ENCODE measurements at places on chromosomes 4 and X.

DNA sequence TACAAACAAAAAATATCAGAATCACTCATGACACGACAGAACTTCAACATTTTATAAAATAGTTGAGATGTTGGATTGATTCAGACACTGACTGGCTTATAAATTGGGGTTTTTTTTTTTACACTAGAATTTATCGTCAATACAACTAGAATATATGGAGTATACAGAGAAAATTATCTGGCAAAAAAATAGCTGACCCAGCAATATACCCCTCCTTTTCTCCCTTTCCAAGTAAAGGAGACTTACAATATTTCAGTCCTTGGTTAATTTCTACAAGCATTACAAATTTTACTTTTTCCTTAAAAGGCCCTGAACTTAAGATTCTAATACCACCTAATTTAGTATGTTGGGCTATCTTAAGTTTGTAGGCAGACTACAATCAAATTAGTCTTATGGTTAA, 76.3 kb downstream of the LCORL start:
- DNase-seq = no peak

- DNase-seq = no peak
Observed at GRCh38 chrX:133813971-133814370, 171.4 kb downstream of the GPC3 start.

GRCh38 chr4:17932041-17932440, 89.5 kb downstream of the LCORL start:
- DNase-seq = no peak

GRCh38 chr4:115332078-115332477, 218.7 kb upstream of the NDST4 start:
- no peak for DNase-seq
